ENCODE measurements at places on chromosomes 11 and 22. TPM values are rescaled to one million over a fixed set of nuclear protein-coding genes. Genes with fewer than 3 reads are reported as not detected.

- DNase-seq, result no peak
Measured at GRCh38 chr11:47189100-47189834, 3.0 kb upstream of the PACSIN3 start.

DNA sequence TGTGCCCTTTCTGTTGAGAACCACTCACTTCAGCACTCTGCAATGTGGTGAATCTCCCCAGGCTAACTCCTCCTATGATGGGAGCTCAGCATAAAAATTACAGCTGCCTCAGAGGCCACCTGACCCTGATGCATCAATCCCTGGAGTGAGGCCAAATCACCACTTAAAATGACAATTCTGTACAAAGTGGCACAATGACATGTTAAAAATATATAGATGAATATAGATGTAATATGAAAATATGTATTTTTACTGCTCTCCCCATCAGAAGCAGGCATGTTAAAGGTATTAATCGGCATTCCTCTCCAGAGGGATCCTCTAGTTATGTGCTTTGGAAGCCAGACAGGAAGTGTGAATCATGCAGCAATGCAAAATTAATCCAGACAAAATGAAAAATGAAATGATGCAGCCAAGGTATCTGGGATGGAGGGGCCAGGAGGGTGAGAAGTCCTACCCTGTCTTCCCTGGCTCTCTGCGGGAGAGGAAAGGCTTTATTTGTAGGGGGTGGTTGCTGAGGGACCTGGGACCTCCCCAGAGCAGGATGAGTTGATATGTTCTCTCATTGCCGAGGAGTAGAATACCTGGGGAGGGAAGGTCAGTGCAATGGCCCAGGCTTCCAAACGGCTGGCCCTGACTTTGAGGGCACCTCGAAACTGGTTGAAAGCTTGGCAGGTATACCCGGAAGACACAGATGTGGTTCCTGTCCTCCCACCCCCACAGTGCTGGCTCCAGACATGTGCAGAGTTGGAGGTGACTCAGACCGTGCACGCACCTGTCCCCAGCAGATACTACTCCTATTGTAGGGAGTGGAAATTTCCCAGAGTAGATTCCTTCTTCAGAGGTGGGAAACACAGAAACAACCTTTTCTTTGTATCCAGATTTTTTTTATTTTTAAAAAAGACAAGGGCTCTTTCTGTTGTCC, 347.9 kb upstream of the NCAM1 start:
- no peak for DNase-seq

- DNase-seq, result no peak
Measured at GRCh38 chr11:15801126-15801525, 555.2 kb downstream of the SOX6 start.

DNA sequence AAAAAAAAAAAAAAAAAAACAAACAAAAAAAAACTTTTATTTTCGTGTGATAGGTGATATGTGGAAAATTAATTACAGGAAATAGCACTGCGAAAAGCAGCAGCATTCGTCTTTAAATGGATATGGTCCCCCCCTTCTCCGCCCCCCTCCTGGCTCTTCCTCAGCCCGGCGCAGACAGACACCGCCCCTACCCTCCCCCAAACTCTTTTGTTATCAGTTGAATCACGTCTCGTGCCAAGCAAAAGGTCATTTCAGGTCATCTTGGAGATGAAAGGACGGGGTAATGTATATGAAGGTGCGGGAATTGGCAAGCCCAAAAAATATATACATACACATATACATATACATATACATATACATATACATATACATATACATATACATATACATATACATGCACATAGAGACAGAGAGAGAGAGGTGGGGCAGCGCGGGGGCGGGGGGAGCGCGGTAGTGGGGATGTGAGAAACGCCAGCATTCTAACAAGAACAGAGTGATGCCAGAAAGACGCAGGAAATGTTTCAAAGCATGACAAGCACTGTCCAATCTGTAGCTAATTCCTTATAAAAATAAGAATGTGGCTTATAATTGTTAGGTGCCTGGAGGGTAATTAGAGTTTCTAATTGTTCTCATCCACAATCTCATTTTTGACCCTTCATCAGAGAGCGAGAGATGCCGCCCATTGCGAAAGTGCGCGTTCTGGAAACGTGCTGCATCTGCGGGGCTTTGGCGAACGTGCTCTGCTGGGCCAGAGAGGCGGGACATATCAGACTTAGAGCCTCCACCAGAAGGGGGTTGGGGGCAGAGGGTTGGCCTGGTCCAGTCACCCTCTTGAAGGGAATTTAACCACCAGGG, 214.5 kb upstream of the UBASH3B start:
- DNase-seq, result no peak

DNA sequence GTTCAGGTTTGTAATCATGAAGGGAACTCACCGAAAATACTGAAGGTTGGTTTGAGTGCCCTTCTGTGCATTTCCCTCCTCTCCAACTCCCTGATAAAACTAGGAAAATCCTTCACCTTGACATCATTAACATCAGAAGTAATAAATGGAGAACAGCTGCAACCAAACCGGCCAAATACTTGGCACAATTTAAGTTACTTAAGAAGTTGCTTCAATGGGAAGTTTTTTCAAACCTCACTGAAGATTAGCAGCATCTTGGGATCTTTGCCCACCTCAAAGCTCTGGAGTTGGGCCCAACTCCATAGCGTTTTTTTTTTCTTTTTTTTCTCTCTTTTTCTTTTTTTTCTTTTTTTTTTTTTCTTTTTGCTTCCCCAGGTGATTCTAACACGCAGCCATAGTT, 784.8 kb downstream of the KCNA4 start:
- DNase-seq, result no peak

DNA sequence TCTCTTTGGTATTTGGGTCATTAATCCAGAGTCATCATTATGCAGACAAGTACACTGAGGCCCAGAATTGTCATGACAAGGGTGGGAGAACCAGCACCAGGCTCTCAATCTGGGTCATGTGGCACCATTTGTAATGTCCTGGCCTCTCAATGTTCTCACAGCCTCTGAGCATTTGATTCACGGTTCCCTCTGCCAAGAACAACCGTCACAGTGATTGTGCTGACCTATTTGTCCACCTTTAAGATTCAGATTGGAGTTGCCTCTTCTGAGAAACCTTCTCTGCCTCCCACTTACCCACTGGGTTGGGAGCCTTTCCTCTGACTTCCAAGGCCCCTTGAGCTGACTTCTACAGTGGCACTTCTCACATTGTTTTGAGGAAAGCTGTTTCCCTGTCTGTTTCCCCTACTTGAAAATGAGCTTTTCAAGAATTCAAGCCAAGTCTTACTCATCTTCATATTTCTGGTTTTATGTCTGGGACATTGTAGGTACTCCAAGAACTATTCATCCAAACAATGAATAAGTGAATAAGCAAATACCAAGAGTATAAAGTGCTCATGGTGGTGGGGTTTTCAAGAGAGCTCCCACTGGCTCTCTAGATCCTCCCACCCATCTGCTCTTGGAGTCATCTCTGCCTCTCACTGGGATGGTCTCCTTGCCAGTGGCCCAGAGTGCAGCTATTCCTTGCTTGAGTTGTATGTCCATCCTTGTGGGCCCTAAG, 126.4 kb upstream of the E2F8 start:
- no peak for DNase-seq

GRCh38 chr22:45757936-45758335, 86.3 kb downstream of the ATXN10 start:
- DNase-seq, result no peak

- DNase-seq, result no peak
Measured at GRCh38 chr11:13463779-13464290, 813 bp upstream of the BTBD10 start.

DNA sequence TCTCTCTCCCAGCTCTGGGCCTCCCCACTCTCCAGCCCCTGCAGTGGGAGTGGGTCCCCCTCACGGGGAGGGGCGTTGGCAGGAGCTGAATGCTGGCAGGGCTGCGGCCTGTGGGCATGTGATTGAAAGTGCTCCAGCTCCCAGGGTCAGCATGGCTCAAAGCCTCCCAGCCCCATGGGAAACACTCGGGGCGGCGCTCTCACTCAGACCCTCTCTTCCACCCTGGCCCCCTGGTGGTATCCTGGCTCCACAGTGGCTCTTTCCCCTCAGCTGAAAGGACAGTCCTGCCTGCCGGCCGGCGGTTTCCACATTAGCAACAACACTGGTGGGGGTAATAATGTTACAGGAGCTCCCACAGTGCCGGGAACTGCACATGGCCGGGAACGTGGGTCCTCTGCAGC, 35.5 kb downstream of the POLR3H start:
- no peak for DNase-seq

DNA sequence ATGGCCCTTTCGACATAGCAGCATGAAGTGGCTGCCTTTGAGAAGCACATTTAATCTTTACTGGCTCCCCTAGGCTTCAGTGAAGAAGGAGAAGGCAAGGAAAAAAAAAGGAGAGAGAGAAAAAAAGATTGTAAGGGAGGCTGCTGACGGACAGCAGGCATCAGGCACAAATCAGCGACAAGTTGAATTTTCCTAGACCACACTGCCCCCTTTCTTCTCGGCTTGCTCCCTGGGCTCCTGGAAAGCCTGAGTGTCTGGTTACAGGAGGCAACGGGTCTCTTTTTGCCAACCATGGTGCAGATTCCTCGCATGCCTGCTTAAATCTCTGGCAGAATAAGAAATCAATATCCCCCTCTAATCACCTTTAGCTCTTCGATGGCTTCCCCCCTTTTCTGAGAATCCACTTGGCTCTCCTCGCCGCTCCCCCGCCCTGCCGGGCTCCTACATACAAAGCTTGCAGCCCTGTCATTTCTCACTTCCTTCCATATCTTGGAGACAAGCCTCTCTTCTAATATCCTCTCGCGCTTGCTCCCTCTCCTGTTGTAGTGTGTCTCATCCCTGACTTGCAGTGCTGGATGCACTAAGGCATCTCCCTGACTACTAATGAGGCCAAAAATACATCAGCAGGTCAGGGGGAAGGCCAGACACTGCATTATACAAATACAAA, 14.3 kb downstream of the BLID start:
- DNase-seq, result no peak

GRCh38 chr11:75656044-75656727, 12.7 kb downstream of the MAP6 start:
- no peak for DNase-seq

DNA sequence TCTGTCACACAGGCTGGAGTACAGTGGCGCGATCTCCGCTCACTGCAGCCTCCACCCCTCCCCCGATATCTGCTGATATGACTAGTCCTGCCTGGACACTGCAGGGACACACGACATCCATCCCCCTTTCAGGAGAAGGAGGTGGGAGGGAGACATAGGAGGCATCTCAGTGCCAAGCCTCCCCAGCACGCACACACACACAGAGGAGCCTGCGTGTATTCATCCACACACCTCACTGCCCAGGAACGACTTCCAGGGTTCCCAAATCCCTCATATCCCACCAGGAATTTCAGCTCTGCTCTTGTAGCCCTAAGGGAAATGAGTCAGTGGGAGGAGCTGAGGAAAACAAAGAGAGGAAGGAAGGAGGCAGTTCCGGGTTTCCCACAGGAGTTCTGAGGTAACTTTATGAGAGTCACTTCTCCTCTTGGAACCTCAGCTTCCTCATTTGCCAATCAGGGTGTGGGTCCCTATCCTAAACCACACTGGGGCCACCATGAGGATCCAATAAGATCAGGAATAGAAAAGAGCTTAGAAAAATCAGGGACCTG, 37.2 kb upstream of the ACER3 start:
- no peak for DNase-seq

GRCh38 chr11:78603792-78604191, 29.1 kb upstream of the NARS2 start:
- DNase-seq, result no peak

DNA sequence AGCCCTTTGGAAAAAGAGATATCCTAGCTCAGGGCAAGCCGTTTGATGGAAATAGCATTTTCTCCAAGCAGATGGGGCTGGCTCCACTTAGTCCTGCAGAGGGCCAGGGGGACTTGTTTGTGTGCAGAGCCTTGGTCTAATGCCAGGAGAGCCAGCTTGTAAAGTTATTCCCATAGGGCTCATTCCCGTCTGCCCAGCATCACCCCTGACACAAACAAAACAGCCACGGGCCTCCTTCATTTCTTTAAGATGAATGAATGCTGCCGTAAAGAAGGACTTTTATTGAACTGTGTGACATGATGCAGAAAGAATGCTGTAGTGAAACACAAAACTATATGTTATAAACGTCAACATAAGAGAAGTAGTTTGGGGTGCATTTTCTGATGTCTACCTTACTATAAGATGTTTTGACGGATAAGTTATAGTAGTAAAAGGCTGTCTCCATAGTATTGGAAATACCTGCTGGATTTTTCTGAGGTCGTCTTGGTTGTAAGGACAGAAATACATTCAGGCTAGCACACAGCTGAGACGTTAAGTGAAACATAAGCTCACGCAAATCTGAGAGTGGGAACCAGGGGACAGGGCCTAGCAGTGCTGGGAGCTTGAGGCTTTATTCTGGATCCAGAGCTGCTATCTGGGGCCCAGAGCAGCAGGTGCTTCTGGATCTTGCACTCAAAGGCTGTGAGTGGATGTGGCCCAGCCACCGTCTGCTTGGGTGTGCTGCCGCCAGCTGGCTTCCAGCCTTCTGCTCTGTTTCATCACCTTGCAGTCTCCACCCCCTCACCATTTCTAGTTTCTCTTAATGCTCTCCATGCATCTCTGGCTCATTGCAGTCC, 53.3 kb downstream of the NCAM1 start:
- no peak for DNase-seq

DNA sequence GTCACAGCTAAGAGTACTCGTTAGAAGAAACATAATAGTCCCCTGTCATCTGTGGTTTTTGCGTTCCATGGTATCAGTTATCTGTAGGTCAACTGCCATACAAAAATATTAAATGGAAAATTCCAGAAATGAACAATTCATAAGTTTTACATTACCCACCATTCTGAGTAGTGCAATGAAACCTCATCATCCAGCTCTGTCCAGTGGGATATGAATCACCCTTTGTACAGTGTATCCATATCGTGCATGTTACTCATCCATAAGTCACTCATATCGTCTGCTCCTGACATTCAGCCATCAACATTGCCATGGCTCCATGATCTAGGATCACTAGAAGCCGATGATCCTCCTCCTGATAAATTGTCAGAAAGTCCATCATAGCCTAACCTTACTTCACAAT, 174.9 kb upstream of the C11orf87 start:
- no peak for DNase-seq

- peak; percentile 93 for DNase-seq
Measured at GRCh38 chr11:128302425-128303186, 284.8 kb downstream of the ETS1 start.

BRSK2 gene
- 0.30 TPM for total RNA-seq

SCUBE2 gene
- total RNA-seq, result not detected

ARL2 gene
- total RNA-seq, result 63.4 TPM

BACE1 gene
- 0.43 TPM for total RNA-seq

SLC22A9 gene
- not detected for total RNA-seq

MEI1 gene
- 42.9 TPM for total RNA-seq

SCGB1A1 gene
- total RNA-seq, result not detected

RIMBP3B gene
- 0.83 TPM for total RNA-seq

LRP4 gene
- not detected for total RNA-seq
